ENCODE measurements at places on chromosomes 16 and 17.
A peak's percentile ranks its signal among the peaks of the same experiment; 100 is the strongest.

DNA sequence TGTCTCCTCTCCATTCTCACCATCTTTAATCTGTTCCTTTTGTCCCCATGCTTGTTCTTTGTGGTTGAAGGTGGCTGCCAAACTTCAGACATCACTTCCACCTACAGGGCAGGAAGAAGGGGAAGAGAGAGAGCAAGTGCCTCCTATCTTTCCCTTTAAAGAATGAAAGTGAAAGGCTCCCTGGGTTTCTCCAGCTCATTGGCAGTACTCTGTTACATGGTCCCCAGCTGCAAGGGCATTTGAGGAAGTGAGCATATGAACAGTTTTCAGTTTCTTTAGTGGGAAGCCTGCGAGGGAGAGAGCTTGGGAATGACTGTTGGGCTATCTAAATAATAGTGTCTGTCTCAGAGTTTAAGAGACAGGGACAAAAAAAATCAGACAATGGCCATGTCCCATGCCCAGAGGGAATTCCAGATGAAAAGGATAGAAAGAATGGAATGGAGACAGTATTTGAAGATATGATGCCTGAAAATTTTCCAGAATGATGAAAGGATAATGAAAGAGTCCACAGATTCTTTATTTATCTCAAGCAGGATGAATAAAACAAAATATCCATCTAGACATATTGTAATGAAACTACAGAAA lies 159.9 kb downstream of the LGALS9B start:
- DNase-seq: no peak

DNA sequence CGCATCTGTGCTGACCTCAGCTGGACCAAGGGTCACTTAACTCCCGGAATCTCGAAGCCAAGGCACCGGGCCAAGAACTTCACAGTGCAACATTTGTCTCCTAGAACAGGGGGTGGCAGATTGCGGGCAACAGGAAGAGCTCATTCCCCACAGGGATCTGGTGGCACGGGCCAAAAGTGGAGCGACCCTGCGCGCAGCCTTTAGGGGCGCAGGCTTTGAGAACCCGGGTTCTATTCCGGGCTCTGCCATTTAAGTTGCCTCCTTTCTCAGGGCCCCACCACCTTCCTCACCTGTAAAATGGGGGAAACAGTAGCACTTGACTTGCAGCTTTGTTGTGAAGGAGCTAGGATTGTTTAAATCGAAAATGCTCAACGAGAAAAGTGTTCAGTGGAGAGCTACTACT lies 651 bp downstream of the SHMT1 start:
- DNase-seq: peak; percentile 11

- no peak for DNase-seq
Measured at GRCh38 chr16:12010388-12011251, 34.1 kb downstream of the SNX29 start.

GRCh38 chr17:82039695-82040299 lies 2.3 kb upstream of the DCXR start:
- DNase-seq: no peak
